Stimulated activated naive B cell treated with anti-CD40 and anti-IgM and Interleukin-4, amounts not matched to agents 10 μg/mL and 1 μg/mL and 100 μg/mL, for 72 hours (primary cell): ENCODE measurements at places on chromosomes 1 and 21.

GRCh38 chr1:174968750-174969244 lies 30.9 kb upstream of the CACYBP start:
- DNase-seq, result no peak

DNA sequence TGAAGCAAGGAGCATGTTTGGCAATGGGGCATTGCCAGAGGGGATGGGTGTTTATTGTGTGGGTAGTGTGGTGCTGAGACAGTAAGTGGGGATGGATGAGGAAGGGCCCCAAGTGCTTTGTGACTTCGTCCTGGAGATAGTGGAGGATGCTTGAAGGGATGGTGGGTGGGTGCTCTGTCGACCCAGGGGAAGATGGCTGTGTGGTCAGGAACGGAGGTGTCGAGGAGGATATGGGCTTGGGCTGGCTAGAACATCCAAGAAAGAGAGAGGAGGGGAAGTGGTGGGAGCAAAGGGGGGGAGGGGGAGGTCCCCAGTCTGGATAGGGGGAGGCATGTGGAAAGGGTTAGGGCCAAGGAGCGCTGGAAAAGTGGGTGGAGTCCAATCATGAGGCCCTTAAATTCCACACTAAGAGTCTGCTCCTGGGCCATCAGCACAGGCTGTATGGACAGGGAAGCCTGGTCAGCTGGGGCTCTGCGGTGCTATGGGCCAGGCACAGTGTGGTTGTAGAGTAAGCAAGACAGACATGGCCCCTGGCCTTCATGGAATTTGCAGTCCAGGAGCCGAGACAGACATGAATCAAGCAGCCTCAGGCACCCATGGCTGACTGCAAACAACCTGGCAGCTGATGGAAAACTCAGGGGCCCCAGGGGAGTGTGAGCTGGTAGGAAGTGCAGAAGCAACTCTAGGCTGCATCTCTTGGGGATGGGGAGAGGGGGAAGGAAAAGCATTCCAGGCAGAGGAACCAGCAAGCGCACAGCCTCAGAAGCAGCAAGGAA lies 36.3 kb downstream of the EDN2 start:
- DNase-seq, result no peak

GRCh38 chr1:61828805-61829204 lies 86.5 kb downstream of the PATJ start:
- no peak for DNase-seq

DNA sequence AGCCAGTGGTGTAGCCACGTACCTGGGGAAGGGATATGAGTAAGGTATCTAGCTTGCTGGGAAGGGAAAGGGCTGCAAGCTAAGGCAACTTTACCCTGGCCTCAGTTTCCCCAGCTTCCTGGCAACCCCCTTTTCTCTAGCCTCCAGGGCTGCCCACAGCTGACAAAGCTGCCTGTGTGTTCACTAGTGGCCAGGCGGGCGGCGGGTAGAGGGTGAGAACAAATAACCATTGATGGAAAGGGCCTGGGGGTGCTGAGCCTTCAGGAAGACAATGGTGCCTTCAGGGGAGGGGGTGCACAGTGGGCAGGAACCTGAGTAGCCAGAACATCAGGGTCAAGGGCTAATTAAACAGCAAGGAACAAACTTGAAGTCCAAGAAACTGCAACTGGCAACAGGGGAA lies 6.1 kb downstream of the CERS2 start:
- no peak for DNase-seq

DNA sequence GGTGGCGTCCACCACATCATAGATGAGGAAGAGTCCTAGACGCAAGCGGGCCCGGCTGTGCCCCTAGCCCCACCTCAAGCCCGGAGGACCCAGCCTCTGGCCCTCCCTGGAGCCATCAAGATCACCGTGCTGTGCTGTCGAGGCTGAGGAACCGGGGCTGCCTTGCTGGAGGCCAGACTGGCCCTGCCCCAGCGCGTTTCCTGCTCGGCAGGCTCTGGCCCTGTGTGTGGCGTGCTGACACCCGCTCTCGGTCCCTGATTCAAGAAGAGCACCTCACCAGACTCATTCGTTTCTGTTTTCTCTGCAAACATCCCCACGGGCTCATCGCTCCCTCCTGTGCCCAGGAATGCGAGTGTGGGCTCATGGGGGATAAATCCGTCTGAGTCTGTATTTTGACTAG lies 51.1 kb downstream of the GLIS1 start:
- no peak for DNase-seq

GRCh38 chr1:20166051-20166450 lies 19.8 kb upstream of the UBXN10 start:
- DNase-seq, result no peak

DNA sequence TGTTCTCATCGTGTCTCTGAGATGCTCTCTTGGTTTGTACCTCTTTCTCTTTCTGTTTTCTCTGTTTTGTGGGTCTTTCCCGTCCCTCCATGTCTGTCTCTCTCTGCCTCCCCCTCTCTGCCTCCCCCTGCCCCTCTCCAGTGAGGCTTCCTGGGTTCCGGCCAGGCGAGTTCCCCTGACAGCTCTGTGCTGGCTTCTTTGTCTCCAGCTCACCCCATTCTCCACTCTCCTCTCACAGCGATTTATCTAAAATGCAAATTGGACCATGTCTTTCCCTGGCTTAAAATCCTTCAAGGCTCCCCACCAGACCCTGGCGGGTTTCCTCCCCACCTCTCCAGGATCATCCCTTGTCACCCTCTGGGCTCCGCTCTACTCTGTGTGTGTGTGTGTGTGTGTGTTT lies 202.4 kb upstream of the POU3F1 start:
- DNase-seq, result no peak

DNA sequence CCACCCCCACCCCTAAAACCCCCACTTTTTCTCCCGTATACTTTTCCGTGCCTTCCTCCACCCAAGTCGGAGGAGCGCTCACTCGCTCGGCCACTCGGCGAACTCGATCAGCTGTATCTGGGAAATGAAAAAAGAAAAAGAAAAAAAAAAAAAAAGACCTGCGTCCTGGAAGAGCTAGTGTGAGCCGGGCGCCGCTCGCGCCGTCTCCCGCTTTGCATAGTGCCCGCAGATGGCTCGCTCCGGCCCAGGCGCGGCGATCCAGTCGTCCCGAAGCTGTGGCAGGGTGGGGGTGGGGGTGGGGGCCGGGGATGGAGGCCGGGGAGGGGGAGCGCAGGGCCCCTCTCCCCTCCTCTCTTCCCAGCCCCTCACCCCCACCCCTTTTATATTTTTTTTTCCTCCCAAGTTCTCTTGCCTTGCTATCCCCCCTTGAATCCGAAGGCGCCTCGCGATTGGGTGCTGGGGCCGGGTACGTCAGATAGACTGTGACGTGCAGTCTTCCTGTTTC lies 299 bp upstream of the PROX1 start:
- DNase-seq, result no peak
